Retinal pigment epithelial cell (primary cell): ENCODE measurements at places on chromosomes 1 and 21.

- DNase-seq = no peak
These were observed 55.3 kb upstream of the BOLA1 start for GRCh38 chr1:149844101-149844500.

GRCh38 chr1:71072273-71072672 lies 8.6 kb downstream of the ZRANB2 start:
- no peak for DNase-seq

DNA sequence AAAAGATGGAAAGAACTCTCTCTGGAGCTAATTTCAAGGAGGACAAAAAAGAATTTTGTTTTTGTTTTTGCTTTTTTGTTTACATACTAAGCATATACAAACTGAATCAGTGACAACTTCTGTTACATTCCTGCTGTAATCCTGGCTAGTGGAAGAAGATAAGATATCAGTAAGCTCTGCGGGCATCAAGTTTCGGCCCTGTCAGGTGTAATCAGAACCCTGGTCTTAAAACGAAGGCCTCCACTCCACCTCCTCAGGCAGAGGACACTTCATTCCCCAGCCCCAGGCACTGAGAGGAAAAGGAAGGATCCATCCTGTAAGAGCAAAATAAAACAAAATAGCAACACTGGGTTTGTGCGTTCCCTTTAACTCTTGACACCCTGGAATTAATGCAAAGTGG lies 88.9 kb upstream of the ARHGAP29 start:
- DNase-seq = no peak

DNA sequence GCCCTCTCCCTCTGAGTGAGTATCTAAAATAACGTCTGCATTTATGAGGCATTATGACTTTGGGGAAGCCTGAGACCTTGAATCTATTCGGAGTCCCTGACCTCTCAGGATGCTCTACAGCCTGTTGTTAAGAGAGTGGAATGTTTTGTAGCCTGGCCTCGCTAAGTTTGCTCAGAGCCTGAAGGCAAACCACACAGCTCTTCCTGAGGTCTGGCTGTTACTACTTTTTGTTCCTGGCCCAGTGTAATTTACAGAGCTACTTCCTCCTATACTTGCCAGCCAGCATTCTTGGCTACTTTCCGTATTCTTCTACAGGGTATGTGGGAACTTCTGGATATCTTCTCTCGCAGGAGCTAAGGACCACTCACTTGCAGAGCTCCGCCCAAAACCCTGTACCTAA lies 3.6 kb upstream of the ZMYM4 start:
- DNase-seq = no peak

DNA sequence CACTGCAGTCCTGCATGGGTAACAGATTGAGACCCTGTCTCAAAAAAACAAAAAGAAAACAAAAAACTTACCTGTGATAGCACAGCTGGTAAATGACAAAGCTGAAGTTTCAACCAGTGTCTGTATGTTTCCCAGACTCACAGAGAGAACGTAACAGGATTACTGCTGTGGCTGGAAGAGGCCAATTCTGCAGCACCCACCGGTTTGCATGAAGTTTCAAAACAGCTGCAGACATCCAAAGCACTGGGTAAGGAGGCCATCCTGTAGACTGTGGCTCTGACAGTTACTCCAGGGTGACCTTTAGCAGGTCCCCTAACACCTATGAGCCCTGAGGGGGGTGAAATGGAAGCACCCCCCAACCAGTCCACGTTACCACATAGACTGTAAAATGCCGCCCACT lies 7.5 kb downstream of the ID3 start:
- DNase-seq = no peak

DNA sequence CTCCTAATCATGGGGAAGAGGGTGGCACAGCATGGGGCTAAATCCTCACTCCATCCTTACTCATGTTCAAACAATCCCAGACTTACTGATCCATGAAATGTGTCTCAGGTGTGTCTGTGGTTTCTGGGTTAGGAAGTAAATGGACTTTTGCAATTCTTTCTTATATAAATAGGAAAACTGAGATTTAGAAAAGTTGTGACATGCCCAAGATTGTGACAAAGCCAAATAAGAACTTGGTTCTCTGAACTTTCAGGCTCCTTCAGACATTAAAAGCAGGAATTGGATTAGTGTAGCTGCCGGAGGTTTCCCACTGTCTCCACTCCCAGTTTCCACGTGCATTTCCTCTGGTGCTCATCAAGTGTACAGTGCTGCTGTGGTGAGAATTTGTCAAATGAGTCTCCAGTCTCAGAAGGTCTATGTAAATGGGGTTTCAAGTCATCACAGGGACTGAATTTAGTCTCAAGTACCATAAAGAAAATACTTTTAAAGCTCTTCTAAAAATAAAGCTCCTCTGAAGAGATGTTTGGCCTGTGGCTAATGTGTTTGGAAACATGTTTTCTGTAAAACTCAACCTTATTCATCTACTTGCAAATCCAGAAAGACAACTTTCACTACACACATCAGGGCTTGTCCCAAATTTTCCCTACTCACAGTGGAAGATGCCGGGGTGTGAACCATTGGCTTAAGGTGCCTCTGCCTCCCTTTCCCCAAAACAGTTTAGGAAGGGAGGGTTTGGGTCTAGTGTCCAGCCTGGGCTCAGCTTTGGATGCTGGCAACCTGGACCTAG lies 115.2 kb downstream of the NGF start:
- DNase-seq = peak; percentile 31

DNA sequence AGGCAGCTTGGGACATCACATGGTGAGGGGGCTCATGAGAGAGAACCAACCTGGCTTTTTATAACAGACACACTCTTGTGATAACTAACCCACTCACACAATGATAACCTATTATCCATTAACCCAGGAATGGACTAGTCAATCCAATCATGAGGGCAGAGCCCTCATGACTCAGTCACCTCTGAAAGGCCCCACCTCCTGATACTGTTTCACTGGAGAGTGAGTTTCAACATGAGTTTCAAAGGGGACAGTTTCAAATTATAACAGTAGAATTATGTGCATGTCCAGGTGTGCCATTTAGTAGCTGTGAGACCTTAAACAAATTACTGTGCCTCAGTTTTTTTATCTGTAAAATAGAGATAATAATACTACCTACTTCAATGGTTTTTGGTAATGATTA lies 47.6 kb upstream of the PPP2R5A start:
- no peak for DNase-seq

- DNase-seq = no peak
These were observed 190.2 kb downstream of the RASAL2 start for GRCh38 chr1:178284058-178284457.

GRCh38 chr1:26043765-26044164 lies 2.2 kb downstream of the SLC30A2 start:
- DNase-seq = no peak

DNA sequence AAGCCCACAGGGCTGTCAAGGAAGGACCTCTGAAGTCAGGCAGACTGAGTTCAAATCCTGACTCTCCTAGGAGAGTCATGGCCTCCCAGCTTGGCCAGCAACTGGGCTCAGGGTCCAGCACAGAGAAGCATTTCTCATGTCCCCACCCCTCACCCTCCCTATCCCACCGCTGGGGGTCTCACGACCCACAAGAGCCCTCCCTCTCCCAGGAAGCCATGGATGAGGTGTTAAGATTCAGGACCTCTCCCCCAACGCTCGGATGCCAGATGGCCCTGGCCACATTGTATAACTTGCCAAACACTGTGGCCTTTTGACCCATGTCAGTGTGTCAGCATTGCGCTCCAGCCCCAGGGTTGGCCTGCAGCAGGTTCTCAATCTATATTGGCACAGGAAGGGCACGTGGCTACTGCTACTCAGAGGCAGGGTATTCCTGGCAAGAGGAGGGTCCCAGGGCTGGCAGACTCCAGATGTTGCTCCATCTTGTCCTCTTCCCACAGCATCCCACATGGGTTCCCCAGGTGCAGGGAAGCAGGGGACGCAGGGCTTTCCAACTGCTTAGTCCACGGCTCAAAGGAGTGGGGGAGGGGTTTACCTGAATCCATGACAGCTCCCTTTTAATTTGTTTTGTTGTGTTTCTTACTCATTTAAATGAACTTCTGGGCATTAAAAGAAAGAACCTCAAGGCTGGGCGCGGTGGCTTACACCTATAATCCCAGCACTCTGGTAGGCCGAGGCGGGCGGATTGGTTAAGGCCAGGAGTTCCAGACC lies 10.5 kb downstream of the SLC2A1 start:
- DNase-seq = no peak

GRCh38 chr1:30525631-30525970 lies 197.8 kb downstream of the MATN1 start:
- no peak for DNase-seq

DNA sequence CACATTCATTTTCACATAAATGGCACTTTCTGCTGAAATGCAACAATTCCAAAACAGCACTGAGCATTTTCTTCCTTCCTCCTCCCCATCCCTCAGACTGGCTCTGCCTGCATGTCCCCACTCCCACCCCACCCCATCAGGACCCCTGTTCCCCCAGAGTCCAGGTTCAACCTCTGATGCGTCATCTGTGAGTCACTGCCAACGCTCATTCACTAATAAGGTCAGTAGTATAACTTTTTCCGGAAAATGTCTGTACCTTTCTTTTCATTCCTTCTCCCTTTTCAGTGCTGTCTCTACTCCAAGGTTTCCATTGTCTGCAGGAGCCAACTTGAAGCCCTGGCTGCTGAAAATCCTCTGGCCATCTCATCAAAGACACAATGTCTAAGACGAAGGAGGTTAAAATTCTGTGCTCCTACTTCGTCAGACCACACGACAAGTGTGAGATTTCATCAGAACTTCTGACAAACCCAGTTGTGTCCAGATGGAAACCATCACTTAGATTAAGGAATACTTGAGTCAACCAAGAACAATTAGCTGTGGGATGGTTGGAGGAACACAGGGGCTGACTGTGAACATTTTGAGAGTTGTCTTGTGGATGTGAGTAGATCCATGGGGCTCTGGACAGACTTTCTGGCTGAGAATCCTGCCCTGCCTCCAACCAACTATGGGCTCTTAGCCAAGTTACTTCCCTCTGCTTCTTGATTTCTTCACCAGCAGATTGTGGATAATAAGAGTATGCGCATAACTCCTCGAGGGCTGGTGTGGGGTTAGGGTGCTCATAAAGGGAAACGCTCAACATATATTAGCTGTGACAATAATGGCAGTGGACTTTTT lies 35.6 kb upstream of the UTS2 start:
- DNase-seq = peak; percentile 12

GRCh38 chr21:46120301-46121285 lies 22.7 kb downstream of the COL6A2 start:
- DNase-seq = no peak

- DNase-seq = no peak
These were observed 114.7 kb downstream of the PCNX2 start for GRCh38 chr1:233180641-233181364.

- no peak for DNase-seq
These were observed 7.2 kb upstream of the SCMH1 start for GRCh38 chr1:41249319-41249718.

DNA sequence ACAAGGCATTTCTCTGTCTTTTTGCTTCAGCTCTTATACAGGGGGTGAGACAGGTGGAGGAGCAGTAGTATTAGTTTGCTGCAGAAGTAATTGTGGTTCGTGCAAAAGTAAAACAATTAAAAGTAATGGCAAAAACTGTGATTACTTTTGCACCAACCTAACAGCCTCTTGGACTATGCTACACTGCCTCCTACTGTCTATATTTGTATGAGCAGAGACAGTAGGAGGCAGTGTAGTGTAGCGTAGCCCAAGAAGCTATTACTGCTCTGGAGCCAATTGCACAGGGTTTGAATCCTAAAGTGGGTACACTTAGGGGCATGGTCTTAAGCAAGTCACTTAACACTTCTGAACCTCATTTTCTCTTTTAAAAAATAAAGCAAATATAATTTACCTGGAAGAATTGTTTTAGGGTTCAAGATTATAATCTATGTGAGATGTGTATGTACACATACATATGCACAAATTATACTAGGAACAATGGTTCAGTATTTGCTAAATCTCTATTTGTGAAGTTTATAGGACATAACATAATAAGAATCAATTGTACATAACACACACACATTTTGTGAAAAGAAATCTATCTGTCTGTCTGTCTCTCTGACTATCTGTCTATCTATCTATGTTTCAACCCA lies 103.8 kb downstream of the BRINP3 start:
- no peak for DNase-seq

DNA sequence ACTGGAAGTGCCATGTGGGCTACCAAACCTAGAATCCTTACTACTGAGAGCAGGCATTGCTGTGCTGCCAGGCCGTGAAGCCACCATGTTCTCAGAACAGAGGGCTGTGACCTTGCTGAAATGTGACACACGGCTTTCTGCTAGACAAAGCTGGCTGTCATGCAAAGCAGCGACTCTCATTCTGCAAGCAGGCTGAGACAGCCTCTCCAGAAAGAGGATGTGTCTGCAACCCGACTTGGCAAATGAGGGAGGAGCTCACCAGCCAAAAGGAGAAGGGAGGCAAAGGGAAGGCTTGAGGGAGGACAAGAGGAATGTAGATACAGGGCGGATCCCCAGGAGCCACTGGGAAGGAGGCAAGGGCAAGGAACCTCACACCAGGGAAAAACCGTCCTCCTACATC lies 85.7 kb upstream of the KRTAP19-8 start:
- DNase-seq = no peak
